Fibroblast of skin of right quadriceps (primary cell): ENCODE measurements at places on chromosomes 12 and 14.
A peak's percentile ranks its signal among the peaks of the same experiment; 100 is the strongest.

- DNase-seq = peak; percentile 82
Measured at GRCh38 chr12:127640181-127640886, 626.6 kb upstream of the TMEM132C start.

GRCh38 chr14:67819563-67820421, at the start of gene RAD51B:
TSS of gene RAD51B (plus strand) at chr14:67819779.
- DNase-seq = peak; percentile 85

GRCh38 chr12:8956772-8957171, 7.3 kb upstream of the M6PR start:
- no peak for DNase-seq

DNA sequence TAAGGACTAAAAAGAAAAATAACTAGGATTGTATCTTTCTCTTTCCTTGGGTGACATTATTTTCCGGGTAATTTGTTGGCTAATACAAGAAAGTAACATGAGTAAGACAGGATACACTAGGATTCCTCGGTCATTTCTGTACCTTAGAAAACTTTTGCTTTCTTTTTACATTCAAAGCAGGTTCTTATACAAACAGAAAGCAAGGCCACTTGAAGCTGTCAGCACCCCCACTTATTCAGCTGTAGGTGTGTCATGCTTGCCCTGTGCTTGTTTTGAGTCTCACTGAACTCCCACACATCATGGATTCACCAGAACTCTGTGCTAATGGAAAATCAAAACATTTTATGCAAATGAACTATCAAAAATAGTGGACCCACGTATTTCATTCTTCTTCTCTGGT, 266.8 kb upstream of the CLEC14A start:
- no peak for DNase-seq

DNA sequence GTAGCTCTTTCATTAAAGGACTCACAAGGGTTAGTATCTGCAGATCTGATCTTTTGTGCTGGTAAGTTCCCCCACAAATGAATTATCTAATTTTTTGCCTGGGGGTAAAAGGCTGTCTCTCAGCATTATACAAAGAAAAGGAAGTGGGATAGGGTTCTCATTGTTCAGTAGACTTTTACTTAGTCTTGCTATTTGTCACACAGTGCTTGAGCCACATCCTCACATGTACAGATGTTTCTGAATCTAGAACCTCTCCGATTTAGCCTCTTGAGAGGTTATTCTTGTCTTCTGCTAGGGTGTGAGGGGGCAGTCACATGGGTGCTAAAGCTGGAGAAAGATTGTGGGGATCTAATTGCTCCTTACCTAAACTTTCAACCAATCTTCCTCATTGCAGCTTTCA, 93.0 kb downstream of the SLC41A2 start:
- DNase-seq = no peak

DNA sequence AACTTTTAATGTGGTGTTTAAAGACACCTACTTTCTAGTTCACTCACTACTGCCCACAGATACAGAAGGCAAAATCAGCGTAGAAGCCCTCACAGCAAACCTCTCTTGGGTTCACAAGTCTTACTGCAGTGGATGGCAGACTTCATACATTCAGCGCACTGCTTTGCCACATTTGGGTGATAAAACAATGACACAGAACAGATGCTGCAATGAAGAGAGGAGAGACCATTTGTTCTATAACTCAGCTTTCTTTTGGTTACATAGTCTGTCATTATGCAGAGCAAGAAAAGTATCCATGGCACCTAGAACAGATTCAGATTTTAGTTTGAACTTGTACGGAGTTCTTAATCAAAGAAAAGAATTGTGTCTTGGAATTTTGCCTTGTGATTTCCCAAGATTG, 459.0 kb downstream of the BCAT1 start:
- no peak for DNase-seq

DNA sequence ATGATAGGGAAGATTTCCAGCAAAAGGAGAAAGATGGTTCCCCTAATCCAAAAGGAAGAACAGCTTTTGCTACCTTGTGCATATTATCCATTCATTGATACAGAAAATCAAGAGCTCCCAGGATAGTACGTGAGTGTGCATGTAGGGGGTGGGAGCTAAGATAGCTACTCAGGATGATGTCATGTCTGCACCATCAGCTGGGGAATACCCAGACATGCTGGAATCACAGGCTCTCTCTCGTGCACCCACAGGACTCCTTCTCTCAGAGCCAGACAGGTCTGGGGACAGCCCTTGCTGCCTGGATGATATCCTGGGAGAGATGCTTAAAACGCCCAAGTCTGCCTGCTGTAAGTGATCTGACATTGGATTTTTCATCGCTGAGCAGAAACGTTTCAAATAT, 38.9 kb downstream of the FOXN3 start:
- DNase-seq = peak; percentile 39

DNA sequence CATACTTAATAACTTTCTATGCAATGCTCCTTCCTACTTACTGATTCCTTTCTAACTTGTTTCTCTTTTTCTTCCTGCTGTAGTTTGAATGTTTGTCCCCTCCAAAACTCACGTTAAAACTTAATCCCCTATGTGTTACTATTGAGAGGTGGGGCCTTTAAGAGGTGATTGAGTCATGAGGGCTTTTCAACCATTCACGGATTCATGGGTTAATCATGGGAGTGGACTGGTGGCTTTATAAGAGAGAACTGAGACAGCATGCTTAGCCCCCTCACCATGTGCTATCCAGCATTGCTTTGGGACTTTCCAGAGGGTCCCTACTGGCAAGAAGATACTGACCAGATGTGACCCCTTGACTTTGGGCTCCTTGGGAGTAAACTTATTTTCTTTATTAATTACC, 66.0 kb upstream of the TRIM9 start:
- DNase-seq = no peak

GRCh38 chr14:88348546-88348945, 25.5 kb upstream of the KCNK10 start:
- no peak for DNase-seq

DNA sequence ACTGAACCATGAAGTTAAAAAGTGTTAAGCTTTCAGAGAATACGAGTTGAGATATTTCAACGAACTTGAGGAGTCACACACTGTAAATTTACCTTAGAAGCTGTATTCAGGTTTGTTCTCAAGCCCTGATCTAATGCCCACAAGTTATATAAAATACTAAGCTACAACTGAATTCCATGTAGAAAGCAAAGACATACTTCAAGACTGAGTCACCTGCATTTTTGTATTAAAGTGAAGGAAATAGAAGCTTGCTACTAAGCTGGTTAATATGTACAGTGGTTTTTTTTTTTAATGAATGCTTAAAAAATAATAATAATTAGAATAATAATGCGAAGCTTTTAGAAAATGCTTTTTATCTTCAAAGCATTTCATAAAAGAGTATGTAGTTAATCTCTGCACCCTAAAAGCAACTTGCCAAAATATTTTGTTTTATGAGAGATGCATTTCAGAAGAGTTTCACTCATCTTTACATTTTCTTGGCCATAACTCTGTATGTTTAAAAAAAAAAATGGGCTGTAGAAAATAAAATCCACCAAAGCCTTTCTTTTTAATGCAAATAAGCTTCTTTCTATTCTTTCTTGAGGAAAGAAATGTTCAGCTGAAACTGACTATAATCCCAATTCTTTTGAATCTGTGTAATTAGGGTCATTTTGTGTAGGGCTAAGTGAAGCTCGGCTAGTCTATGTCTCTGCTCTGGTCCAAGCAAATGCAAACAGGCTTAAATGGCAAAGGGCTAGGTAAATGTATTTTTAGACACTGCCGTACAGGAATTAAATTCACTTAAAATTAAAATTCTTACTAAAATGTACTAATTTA, 1047.5 kb upstream of the FLRT2 start:
- DNase-seq = peak; percentile 76

DNA sequence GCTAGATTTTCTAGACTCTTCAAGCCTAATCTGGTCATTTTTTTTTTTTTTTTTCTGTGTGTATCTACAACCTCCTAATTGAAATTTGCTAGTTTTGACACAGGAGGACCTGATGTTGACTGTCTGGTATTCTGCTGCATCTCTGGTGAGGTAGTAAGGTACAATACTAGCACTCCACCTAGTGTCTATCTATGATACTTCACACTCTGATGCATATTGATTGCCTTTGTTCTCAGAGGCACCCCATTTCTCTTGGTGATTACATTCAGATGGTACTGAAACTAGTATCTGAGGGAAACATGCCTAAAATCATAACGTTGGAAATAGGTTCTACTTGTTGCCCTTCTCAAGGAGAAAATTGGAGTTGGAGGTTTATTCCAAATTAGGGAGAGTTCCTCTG, 930.5 kb upstream of the NOVA1 start:
- peak; percentile 48 for DNase-seq

- DNase-seq = no peak
Measured at GRCh38 chr12:47302111-47302671, 222.4 kb upstream of the AMIGO2 start.

- DNase-seq = no peak
Measured at GRCh38 chr12:117284140-117284539, 77.3 kb downstream of the NOS1 start.

DNA sequence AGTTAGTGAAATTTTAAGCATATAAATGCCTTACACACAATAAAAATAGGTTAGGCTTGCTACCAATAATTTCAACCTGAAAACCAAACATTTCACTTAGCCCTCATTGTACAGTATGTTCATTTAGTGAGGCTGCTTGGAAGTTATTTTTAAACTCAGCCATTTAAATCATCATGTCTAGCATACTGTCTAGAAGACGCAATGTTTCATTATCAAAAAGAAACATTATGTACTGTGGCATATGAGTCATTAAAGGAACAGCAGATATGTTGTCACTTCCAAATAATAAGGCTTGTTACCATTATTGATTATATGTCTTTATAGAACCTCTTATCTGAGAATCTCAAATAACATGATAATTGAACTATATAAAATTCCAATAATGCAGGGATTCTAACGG, 304.7 kb downstream of the RMST start:
- no peak for DNase-seq

- peak; percentile 84 for DNase-seq
Measured at GRCh38 chr12:123571343-123571813, 13.0 kb upstream of the TMED2 start.

GRCh38 chr14:71103662-71104484, 196.6 kb downstream of the PCNX1 start:
- DNase-seq = peak; percentile 60

- no peak for DNase-seq
Measured at GRCh38 chr12:5622280-5622679, 190.4 kb downstream of the NTF3 start.

GRCh38 chr12:41645624-41646023, 457.5 kb downstream of the PDZRN4 start:
- no peak for DNase-seq

GRCh38 chr12:49133014-49133413, 1.8 kb upstream of the TUBA1B start:
- DNase-seq = no peak

DNA sequence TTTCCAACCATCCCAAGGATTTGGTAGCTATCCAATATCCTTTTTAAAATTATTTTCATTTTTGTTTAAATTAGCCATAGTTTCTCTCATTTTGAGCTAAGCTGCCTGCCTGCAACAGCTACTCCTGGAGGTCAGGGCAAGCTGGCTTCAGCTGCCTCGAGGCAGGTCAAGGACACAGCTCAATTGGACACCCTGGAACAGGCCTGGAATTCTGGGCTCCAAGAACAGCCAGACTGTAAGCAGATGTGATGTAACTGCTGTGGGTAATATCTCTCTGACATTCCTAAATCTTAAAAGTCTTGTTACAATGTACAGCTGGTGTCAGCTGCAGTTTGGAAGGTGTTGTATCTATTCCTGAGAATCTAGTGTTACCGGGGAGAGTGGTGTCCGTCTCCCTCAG, 119.8 kb downstream of the KCNK10 start:
- DNase-seq = no peak

DNA sequence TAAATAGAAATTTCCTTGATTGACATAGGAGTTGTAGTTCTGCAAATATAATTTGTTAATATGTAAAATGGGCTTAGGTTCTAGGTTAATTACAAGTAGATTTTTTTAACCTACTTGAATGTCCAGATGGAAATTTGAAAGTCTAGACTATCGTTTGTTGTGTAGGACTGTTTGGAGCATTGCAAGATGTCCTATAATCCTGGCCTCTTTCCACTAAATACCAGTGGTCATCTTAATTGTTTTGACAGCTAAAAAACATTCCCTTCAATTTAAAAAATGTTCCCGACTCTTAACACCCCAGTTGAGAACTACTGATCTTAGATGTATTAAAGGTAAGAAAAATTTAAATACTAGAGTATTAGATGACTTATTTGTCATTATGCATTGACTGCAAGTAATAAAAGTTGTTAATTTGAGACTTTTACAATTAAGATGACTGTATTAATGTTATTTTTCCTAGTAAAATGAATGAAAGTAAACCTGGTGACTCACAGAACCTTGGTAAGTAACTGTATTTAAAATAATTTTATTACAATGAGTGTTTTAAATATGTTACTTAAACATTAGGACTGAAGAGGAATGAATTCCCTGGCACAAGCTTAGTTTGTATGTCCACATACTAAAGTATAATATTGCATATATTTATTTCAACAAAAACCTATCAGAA, 21.8 kb downstream of the G2E3 start:
- DNase-seq = no peak

DNA sequence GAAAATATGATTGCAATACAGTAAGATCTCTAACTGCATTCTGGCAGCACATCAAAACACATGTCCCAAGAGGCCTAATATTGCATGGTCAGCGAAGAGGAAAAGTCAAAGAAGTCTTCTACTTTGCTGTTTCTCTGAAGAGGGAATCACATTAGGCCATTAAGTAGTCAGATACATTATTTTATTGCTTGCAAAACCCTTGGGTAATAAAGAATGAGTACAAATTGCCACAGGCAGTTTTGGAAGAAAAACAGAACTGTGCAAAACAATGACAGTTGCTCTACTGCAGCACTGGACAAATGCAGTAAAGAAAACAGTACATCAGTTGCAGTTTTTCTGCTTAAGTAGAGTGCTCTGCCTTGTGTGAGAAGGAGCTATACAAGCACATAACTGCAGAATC, 211.9 kb downstream of the MED13L start:
- peak; percentile 20 for DNase-seq

GRCh38 chr12:54246011-54246641, 33.8 kb downstream of the CBX5 start:
- DNase-seq = no peak

DNA sequence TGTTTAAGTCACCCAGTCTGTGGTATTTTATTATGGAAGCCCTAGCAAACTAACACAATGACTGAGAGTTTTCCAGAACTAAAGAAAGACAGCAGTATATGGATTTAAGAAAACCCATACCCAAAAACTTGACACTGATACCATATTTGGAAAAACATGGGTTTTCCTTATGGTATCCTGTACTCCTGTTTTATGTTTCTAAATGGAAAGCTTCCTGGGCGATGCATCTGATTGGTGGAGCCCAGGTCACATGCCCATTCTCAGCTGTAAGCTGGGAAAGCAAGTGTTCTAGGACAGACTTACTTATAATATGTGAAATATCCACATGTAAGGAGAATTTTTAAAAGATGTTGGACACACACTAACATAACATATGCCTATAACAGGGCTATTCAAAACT, 4.5 kb upstream of the RNASE4 start:
- DNase-seq = peak; percentile 45
